H54 (cell line): ENCODE measurements at places on chromosomes 3 and 15.
A peak's percentile ranks its signal among the peaks of the same experiment; 100 is the strongest.

DNA sequence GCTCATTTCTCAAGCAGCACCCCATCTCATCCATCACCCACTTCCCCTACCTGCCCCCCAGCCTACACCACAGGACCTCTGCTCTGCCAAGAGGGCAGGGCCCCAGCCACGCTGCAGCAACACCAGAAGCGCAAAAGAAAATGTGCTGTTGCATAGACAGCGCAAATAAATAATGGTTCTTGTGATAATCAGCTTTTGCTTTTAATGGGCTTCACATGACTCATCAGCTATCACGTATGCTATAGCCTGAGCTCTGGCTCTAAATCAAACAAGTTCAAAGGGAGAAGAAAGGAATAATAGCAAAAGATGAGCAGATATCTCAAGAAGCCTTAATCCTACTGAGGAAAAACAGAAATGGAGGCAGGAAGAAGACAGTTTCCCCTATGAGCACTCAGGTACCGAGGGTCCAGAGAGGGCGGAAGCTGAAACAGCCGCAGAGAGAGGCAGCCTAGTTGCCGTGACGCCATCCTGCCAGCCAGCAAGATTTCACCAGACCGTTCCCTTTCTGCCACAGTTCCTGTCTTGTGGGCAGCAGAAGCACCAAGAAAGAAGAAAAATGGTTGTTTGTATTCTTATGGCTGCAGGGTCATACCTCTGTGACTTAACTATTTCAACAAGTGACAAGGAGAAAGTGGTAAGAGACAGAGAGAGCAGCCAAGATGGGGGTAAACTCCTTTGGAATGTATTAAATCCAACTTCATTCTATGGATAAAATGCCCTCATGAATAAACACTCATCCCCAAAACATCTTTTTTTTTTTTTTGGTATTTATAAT lies 22.0 kb downstream of the RAB27A start:
- no peak for DNase-seq

GRCh38 chr3:30042274-30042859 lies 564.0 kb upstream of the TGFBR2 start:
- DNase-seq: peak; percentile 8

DNA sequence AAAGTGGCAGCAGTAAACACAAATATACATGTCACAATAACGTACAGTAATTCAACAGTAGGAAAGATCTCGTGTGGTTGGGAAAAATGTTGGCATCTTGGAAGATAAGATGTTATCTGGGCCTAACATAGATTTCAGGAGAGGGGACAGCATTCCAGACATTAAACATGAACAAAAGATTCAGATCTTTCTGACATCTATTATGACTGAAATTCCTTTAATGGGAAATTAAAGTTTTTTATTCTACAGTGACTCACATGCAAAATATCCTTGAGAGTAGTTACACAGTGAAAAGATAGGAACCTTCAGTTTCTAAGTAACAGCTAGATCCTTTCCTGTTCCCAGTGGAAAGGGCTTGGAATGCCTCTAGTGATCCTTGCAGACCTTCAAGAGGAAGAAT lies 9.2 kb downstream of the NDUFB5 start:
- DNase-seq: no peak

DNA sequence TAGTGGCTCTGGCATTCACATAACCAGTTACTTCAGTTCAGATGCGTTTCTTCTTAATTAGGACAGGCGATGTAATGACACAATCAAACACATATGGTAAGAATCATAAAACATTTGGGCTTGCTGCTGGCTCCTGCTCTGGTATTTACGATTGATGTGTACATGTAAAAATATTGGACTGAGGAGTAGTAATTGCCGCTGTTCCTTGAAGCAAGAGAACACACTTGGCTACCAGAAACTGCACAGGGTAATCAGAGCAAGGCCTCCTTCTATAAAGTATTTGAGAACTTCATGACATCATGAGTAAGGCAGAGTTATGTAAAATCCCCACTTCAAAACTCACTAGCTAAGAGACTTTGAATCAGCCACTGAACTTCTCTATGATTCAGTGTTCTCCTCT lies 158.1 kb downstream of the SSR3 start:
- DNase-seq: no peak

GRCh38 chr3:181581656-181582055 lies 130.1 kb upstream of the SOX2 start:
- no peak for DNase-seq

GRCh38 chr3:157785102-157785826 lies 282.0 kb upstream of the VEPH1 start:
- DNase-seq: peak; percentile 48

- no peak for DNase-seq
These were observed 299.9 kb upstream of the ADAMTS9 start for GRCh38 chr3:64987726-64988125.

DNA sequence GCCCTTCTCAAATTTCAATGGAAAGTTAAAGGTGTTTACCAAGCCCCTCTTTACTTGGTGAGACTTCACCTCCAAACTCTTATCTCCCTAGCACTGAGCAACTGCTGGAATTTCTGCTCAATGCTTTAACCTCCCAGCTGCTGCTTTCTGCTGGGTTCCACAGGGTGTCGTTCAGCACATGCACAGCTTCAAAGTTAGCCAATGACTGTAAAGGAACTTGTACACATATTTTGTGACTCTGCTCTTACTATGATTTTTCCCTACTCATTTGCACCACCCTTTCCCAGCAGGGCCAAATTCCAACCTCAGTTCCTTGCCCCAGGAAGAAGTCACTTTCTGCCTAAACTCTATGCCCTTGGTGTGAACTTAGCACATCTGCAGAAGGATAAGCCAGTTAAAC lies 89.7 kb downstream of the ULK4 start:
- no peak for DNase-seq

GRCh38 chr3:159170436-159171003 lies 368.7 kb downstream of the MFSD1 start:
- DNase-seq: no peak

DNA sequence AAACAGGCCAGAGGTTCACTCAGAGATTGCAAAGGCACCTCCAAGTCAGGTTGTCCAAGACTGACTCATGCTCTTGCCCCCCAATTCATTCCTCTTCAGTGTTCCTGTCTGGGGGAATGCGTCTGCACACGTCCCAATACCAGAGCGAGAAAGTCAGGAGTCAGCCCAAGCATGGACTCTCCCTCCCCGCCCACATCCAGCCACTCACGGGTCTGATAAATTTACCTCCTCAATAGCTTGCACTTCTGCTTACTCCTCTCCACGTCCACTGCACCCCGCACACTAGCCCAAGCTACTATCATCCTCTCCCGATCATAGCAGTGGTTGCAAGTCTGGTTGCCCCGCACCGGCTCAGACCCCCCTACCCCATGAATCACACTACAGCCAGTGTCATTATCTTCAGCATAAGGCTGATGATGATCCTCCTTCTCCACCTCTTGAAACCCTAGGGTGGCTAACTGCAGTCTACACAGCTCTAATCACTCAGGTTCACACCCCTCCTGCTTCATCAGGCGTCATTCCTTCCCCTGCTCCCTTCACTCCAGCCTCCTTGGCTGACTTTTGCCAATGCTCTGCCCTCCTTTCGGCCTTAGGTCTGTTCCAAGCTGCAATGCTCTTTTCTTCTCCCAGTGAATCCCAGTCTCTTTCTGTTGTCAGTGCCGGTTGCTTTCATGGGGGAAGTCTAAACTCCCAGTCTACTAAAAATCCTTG lies 27.6 kb upstream of the MYO1E start:
- no peak for DNase-seq

- DNase-seq: no peak
These were observed 298.3 kb downstream of the LPP start for GRCh38 chr3:188452158-188452772.

- DNase-seq: no peak
These were observed 522.2 kb downstream of the EDEM1 start for GRCh38 chr3:5709714-5710113.

- DNase-seq: peak; percentile 57
These were observed 37.0 kb upstream of the CDCP1 start for GRCh38 chr3:45182915-45183871.

DNA sequence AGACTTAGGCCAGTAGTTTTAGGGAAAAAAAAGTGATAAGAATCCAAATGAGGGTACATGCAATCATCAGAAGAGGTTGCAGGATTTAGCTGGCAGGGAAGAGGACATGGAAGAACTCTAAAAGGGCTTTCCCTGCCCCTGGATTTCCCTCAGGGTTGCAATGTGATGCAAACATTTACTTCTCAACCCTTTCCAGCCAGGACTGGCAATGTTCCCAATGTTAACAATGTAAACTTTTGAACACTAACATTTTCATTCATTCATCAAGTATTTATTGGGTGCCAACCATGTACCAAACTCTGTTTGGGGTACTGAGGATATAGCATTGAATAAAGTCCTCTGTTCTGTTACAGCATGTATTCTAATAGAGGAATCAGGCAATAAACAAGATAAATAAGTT lies 349.4 kb upstream of the LRRC3B start:
- no peak for DNase-seq

DNA sequence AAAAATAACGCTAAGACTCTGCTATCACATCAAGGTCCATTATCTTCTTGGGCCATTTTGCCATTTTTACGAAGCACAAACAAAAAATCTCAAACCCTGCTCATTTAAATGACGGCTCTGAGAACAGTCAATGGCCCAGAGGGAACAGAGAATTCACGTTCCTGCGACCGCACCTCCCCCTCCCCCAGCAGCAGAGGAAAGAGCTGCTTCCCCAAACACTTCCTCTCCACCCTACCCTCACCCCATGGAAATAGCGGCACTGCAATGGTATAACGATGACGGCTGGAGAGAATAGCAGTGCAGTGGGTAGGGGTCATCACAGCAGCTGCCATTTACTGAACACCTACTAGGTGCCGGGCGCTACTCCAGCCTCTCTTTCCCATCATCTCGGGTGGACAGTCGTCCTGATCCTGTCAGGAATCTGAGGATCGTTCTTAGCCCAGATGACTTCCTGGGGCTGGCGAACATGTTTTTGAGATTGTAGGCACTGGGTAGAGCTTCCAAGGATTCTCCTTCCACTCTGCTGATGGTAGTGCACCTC lies 113.3 kb downstream of the IQSEC1 start:
- DNase-seq: no peak

- no peak for DNase-seq
These were observed 210.8 kb downstream of the GAP43 start for GRCh38 chr3:115834068-115834467.

DNA sequence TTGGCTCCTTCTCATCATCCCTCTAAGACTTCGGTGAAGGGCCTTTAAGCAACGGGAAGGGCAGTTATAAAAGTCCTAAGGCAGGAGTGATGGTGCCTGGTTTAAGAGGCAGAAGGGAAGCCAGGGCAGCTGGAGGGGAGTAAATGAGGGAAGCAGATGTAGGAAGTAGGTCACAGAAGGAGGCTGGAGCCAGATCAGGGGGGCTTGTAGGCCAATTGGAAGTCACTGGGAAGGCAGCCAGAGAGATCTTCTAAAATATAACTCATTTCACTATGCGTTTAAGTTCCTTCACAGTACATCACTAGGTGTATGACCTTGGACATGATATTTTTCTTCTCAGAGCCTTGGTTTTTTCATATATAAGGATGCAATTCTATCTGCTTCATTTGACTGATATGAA lies 94.7 kb downstream of the MYH15 start:
- DNase-seq: no peak

GRCh38 chr3:84965141-84965540 lies 6.4 kb downstream of the CADM2 start:
- DNase-seq: no peak

GRCh38 chr15:101175401-101175800 lies 76.4 kb downstream of the CHSY1 start:
- no peak for DNase-seq

- DNase-seq: no peak
These were observed 28.9 kb downstream of the OSBPL10 start for GRCh38 chr3:31952205-31952604.

DNA sequence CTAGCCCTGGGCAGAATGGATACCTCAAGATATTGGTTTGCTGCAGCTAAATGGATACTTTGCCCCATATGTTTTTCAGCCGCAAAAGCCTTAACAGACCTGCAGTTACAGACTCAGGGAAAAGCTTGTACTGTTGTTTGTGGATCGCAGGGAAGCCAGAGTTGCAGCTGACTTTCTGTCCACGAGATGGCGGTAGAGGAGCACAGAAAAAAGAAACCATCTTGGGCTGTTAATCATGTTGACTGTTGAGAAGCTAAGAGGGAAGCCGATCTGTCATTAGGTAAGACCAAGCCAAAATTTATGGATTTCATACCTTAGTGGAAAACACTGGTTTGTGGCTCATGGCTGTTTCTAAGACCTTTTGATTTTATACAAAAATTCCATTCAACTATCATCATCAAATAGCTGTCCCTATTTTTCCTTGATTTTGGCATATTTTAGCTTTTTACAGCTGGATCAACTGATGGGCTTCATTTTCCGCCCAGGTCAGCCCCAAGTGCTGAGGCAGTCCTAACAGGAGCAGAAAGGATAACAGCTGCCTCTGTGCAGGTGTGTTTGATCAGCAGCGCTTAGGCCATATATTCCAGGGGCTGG lies 205.7 kb upstream of the ZPLD1 start:
- peak; percentile 12 for DNase-seq

GRCh38 chr15:67857220-67857619 lies 17.4 kb upstream of the RNU6-1 start:
- no peak for DNase-seq

- no peak for DNase-seq
These were observed 8.0 kb downstream of the USP13 start for GRCh38 chr3:179660872-179661271.

DNA sequence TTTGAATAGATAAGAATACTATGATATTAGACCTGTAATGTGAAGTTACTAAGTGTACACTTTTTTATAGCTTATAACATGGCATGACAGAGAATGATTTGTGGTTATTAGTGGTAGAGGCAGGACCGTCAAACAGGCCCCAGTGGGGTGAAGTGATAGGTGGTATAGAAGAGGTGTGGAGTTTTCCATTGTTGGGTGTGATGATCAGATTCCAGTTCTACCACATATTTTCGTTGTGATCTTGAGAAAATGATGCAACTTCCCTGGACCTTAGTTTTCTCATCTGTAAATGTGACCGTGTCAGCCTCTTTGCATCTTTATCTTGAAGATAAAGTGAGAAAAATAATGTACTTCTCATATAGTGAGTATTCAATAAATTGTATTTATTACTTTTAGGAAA lies 30.3 kb upstream of the UTS2B start:
- no peak for DNase-seq

GRCh38 chr15:28783873-28784272 lies 64.6 kb downstream of the GOLGA6L7 start:
- DNase-seq: no peak

DNA sequence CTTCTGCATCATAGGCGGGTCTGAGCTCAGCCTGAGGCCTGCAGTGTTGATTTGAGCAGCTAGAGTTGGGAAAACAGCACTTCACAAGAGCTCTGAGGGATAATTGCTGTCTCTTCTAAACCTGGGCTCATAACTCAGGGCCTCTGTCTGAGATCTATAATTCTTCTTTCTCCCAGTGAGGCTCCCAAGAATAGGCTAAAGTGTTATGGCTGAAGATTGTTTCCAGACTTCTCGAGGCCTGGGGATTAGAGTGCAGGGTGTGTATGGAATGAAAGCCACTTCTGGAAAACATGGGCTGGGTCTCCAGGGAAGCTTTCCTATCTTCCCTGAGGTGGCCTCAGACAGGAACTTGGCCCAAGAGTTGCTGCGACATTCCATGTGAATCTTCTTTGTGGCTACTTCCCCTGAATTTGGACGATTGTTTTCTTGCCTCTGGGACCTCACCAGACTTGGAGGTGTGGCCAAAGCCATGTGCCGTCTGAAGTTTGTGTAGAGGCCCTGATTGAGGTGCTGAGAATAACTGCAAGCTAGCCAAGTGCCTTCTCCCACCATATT lies 26.5 kb downstream of the MTMR14 start:
- DNase-seq: no peak
